ENCODE measurements at places on chromosomes 16 and 17.

GRCh38 chr17:20280851-20281250 lies 186.5 kb downstream of the LGALS9B start:
- DNase-seq = no peak

DNA sequence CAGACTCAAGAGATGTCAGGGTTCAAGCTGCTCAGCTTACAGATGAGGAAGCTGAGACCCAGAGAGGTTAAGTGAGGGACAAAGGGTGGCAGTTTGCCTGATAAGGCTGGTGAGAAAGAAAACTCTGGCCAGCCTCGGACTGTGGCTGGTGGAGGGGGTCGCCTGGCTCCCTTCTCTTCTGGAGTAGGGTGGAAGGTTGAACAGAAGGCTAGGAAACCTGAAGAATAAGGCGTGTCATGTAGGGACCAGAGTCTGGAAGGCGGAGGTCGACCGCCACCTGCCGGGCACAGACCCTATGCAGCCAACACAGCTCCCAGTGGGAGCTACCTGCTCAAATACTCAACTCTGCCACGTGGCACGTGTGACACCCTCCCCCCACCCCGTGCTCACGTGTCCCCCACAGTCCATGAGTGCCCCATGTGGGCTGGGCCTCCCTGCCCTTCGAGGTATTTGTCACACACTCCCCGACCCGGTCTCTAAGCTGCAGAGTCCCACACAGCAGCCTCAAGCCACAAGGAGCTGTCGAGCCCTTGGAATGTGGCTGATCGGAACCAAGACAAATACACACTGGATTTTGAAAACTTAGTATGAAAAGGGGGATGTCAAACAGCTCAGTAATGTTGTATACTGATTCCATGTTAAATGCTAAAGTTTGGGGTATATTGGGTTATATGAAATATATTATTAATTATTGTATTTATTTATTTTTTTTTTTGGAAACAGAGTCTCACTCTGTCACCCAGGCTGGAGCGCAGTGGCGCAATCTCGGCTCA lies 11.8 kb downstream of the HID1 start:
- DNase-seq = no peak

DNA sequence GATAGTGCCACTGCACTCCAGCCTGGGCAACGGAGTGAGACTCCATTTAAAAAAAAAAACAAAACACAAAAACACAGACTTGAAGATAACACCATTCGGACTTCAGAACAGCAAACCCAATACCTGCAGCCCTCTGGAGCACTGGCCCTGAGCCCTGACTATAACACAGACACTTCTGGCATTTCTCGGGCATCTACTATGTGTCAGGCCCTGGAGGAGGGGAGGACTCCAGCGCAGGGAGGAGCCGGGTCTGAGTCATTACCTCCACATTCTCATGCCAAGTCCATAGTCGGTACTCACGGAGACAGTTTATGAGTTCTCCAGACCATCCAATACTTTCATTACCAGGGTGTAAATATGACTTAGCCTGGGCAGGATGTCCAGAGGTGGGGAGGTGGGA lies 48.8 kb downstream of the PITPNM3 start:
- no peak for DNase-seq

- peak; percentile 21 for DNase-seq
Observed at GRCh38 chr16:1884155-1884760, 12.3 kb upstream of the MEIOB start.

GRCh38 chr16:14199624-14200023 lies 128.5 kb downstream of the MRTFB start:
- no peak for DNase-seq

- DNase-seq = peak; percentile 90
Observed at GRCh38 chr17:74730491-74731346, 6.3 kb upstream of the RAB37 start.

GRCh38 chr17:307741-308507 lies 44.7 kb downstream of the RPH3AL start:
- no peak for DNase-seq

- DNase-seq = no peak
Observed at GRCh38 chr17:31544186-31544585, 152.7 kb downstream of the RAB11FIP4 start.
